ENCODE measurements at places on chromosomes 7 and 10. TPM values are rescaled to one million over a fixed set of nuclear protein-coding genes. Genes with fewer than 3 reads are reported as not detected.

The HTR5A gene
- not detected for total RNA-seq

The GGCT gene
- total RNA-seq = 14.7 TPM

DNA sequence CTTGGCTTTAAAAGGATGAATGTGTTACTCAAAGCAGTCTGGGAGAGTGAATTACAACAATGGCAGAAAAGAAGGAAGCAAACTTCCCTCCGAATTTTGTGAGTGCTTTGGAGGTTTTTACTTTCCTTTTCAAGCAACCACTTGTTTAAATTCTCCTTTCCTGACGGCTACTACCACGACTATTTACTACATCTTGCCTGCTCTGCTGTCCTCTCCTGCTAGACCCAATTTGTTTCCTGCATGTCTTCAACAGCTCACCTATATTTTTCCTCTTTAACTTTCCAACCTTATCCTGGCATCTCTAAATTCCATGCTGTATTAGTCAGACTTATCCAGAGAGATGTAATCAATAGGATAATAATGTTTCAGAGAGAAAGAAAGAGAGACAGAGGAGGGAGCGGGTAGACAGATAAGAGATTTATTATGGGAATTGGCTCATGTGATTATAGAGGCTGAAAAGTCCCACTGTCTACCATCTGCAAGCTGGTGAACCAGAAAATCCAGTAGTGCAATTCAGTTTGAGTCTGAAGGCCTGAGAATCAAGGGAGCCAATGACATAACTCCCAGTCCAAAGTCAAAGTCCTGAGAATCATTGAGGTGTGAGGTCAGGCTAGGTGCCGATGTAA is 42.8 kb upstream of the SLC13A1 start:
- no peaks in the 10 kb centered on the region for H3K36me3 ChIP-seq
- H3K4me3 ChIP-seq = no peak overlapping the region
- no peaks in the 10 kb centered on the region for H3K4me1 ChIP-seq
- no peak overlapping the region for H3K27ac ChIP-seq
- H3K27me3 ChIP-seq = no peaks in the 10 kb centered on the region

The NKX2-3 gene
- total RNA-seq = 0.83 TPM

GRCh38 chr10:5573968-5574641 is 49.3 kb downstream of the CALML3 start:
- no peak overlapping the region for H3K27ac ChIP-seq
- no peak for DNase-seq
- H3K27me3 ChIP-seq = no peaks in the 10 kb centered on the region
- no peaks in the 10 kb centered on the region for H3K36me3 ChIP-seq

- DNase-seq = no peak
- H3K27me3 ChIP-seq = no peaks in the 10 kb centered on the region
- peaks cover 9% of the 10 kb centered on the region for H3K4me1 ChIP-seq
- no peak overlapping the region for H3K4me3 ChIP-seq
Observed at GRCh38 chr7:21547501-21547900, 4.7 kb downstream of the DNAH11 start.

DNA sequence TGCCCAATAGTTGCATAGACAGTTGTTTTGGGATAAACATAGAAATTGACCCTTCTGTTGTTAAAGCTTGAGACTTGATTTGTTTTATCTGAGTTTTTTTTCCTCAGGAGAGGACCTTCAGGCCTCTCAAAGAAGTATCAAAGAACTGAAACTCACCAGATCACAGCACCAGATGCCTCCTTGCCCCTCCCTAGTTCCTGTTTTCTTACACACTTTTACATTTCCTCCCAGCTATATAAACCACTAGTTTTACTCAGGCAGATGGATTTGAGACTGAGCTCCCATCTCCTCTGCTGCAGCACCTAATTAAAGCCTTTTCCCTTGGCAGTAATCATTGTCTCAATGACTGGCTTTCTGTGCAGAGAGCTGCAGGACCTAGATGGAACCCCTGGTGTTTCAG is 150.6 kb upstream of the NRG3 start:
- no peak overlapping the region for H3K27ac ChIP-seq
- no peak for DNase-seq
- H3K4me1 ChIP-seq = no peaks in the 10 kb centered on the region
- H3K36me3 ChIP-seq = no peaks in the 10 kb centered on the region

- DNase-seq = no peak
- no peak overlapping the region for H3K4me3 ChIP-seq
Observed at GRCh38 chr7:43328785-43329380, 216.4 kb downstream of the HECW1 start.

DNA sequence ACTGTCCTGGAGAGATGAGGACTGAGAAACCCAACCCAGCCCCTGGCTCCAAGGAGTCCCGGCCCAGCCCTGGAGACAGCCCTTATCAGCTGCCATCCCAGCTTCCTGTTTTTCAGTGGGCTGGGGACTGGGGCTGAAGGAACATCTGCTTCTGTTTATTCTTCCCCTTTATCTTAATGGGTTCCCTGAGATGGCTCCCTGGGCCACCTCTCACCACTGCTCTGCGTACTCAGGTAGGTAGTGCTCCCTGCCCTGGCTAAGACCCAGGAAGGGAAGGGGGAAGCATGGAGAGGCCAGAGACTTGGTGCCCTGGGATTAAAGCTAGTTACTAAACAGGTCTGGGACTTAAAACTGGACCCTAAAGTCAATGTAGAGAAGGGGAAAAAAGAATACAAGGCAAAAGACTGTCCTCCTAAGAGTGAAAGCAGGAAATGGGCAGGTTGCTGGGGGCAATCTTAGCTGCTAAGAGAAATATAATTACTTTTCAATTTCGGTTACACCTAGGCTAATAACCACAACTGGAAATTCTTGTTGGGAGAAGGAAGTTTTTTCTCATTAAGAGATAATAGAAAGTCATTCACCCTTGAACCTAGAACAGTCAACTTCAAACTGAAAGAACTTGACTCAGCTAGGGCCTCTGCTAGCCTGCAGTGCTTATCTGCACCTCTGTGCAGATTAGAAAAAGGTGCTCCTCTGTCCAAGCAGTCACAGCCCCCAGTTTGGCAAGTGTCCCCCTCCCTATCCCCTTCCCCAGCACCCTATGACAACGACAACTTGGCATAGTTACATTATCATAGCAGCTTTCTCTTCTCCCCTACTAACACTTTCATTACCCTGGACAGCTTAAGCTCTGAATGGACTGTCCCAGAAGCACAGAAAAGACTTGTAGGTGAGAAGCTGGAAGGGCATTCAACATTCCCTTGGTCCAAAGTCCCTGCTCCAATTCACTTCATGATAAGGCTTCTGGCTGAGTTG is 65.6 kb upstream of the KDM7A start:
- peaks cover 12% of the 10 kb centered on the region for H3K4me1 ChIP-seq
- H3K4me3 ChIP-seq = no peak overlapping the region
- H3K27ac ChIP-seq = peak overlapping the region; percentile 57
- H3K27me3 ChIP-seq = no peaks in the 10 kb centered on the region

GRCh38 chr7:47688311-47689100 is 106.6 kb upstream of the TNS3 start:
- H3K4me3 ChIP-seq = no peak overlapping the region
- no peak for DNase-seq
- no peaks in the 10 kb centered on the region for H3K27me3 ChIP-seq
- no peak overlapping the region for H3K27ac ChIP-seq

The RAB19 gene
- 10.7 TPM for total RNA-seq

GRCh38 chr7:33936503-33936902 is 31.2 kb downstream of the BMPER start:
- no peaks in the 10 kb centered on the region for H3K27me3 ChIP-seq
- no peak overlapping the region for H3K27ac ChIP-seq
- DNase-seq = no peak
- no peak overlapping the region for H3K4me3 ChIP-seq
- no peaks in the 10 kb centered on the region for H3K36me3 ChIP-seq

DNA sequence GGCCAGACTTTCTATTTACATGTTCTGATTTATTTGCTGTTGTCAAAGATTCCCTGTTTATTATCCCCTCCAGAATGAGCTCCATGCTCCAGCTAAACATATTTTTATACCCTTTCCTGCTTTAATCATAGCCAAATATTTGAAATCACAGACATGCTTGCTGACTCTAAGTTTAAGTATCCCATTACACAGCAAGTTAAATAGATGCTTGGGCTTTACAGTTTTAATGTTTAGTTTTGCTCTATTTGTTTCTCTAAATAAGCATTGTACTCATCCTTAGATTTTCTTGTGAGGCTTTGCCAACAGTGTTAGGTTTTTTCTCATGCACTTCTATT is 196.8 kb downstream of the TAX1BP1 start:
- no peak overlapping the region for H3K4me3 ChIP-seq
- H3K27me3 ChIP-seq = no peaks in the 10 kb centered on the region
- no peaks in the 10 kb centered on the region for H3K36me3 ChIP-seq

GRCh38 chr10:121154846-121155245 is 303.7 kb downstream of the WDR11 start:
- H3K36me3 ChIP-seq = no peaks in the 10 kb centered on the region
- no peak for DNase-seq
- no peaks in the 10 kb centered on the region for H3K4me1 ChIP-seq
- H3K27me3 ChIP-seq = no peaks in the 10 kb centered on the region
- H3K27ac ChIP-seq = no peak overlapping the region
- H3K4me3 ChIP-seq = no peak overlapping the region

The WIPF3 gene
- 4.6 TPM for total RNA-seq

The SLC18A3 gene
- total RNA-seq = 0.09 TPM

The MRLN gene
- total RNA-seq = 1.3 TPM

DNA sequence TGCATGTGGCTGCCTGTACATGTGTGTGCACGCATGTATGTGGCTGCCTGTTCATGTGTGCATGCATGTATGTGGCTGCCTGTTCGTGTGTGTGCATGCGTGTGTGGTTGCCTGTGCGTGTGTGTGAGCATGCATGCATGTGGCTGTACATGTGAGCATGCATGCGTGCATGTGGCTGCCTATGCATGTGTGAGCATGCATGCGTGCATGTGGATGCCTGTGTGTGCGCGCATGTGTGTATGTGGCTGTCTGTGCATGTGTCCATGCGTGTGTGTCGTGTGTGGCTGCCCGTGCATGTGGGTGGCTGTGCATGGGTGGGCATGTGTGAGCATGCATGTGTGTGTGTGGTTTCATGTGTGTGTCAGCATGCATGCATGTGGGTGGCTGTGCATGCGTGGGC is 218.3 kb downstream of the ELFN1 start:
- H3K4me1 ChIP-seq = peaks cover 4% of the 10 kb centered on the region
- no peaks in the 10 kb centered on the region for H3K36me3 ChIP-seq
- no peak overlapping the region for H3K27ac ChIP-seq
- H3K4me3 ChIP-seq = no peak overlapping the region
- H3K27me3 ChIP-seq = no peaks in the 10 kb centered on the region
- no peak for DNase-seq

The INA gene
- total RNA-seq = 2.9 TPM

DNA sequence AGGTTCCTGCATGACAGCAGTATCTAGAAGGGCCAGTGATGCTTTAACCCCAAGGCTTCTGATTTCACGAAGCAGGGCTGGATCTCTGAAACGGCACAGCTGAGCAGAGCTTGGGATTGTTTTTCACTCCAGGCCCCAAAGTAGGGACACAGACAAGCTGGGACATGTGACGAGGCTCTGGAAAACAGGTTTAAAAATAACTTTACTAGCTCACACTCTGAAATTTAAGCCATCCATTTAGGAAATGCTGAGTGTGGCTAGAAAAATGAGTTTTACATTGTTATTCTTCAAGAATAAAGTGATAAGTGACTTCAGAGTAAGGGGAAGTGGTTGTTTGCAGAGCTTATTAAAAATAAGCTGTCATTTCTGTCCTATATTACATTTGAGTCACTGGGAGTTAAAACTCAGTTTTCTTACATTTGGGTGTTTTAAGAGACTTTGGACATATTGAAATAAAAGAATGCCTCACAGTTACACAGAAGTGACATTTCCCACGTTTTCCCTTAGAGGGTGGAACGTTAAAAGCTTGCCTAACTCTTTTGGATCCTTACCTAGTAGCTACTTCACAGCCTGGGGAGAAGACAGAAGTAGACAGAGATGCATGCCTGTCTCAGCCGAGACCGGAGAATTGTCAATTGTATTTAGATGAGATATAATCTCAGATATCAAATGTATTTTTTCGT is 107.8 kb downstream of the GALNT17 start:
- no peaks in the 10 kb centered on the region for H3K4me1 ChIP-seq
- no peak overlapping the region for H3K27ac ChIP-seq
- no peaks in the 10 kb centered on the region for H3K36me3 ChIP-seq
- DNase-seq = no peak
- no peak overlapping the region for H3K4me3 ChIP-seq
- no peaks in the 10 kb centered on the region for H3K27me3 ChIP-seq

The ITGB8 gene
- total RNA-seq = 11.0 TPM

Measured in pancreas (tissue), 10 donors.